HCT116 (cell line): ENCODE measurements at places on chromosomes 4 and X. TPM values are rescaled to one million over a fixed set of nuclear protein-coding genes. Genes with fewer than 3 reads are reported as not detected.
A peak's percentile ranks its signal among the peaks of the same experiment; 100 is the strongest.

DNA sequence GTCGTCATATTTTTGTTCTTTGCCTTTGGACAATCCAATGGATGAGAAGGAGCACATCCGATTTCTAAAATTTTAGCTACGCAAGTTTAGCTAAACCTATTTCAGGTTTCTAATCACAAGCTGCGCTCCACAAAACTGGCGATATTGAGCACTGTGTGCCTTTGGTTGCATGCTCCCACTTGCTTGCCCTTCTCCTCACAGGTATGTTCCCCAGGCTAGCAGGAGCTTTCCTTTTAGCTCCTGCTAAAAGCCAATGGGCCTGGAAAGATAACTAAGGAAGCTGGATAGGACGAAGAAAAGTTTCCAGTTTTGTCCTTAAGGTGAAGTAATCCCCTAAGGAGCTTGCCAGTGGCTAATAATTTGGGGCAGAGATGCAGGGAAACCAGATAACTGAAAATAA is 975.2 kb downstream of the FSTL5 start:
- H3K36me3 ChIP-seq: no peaks in the 10 kb centered on the region
- no peaks in the 10 kb centered on the region for H3K27me3 ChIP-seq
- no peak overlapping the region for H3K27ac ChIP-seq
- no peak overlapping the region for H3K4me3 ChIP-seq
- H3K4me1 ChIP-seq: no peaks in the 10 kb centered on the region

GRCh38 chrX:68865300-68865699 is 36.5 kb downstream of the EFNB1 start:
- no peaks in the 10 kb centered on the region for H3K36me3 ChIP-seq
- H3K27ac ChIP-seq: no peak overlapping the region
- no peak for DNase-seq
- H3K4me1 ChIP-seq: no peaks in the 10 kb centered on the region
- H3K4me3 ChIP-seq: no peak overlapping the region
- H3K27me3 ChIP-seq: no peaks in the 10 kb centered on the region

DNA sequence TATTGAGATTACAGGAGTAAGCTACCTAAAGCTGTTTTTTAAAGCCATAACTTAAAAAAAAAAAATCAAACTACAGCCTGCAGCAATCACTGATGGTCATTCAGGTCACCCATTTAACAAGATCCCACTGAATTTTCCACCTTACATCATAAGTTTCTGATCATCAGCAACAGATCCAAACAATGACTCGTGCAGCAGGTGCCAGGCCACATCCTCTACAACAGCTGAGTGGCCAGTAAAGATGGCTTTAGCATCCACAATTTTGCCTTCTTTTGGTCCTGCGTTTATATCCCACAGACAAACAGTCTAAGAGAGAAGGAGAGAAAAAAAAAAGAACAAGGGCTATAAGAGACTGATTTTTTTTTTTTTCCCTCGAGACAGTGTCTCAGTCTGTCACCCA is 16.6 kb downstream of the RBBP7 start:
- H3K27me3 ChIP-seq: no peaks in the 10 kb centered on the region
- peaks cover 31% of the 10 kb centered on the region for H3K36me3 ChIP-seq
- DNase-seq: no peak
- no peak overlapping the region for H3K4me3 ChIP-seq
- peaks cover 13% of the 10 kb centered on the region; the same call in 1 of the 2 replicates for H3K4me1 ChIP-seq
- H3K27ac ChIP-seq: no peak overlapping the region

DCLK2 gene
- 2.7 TPM for total RNA-seq

- no peaks in the 10 kb centered on the region for H3K4me1 ChIP-seq
- no peaks in the 10 kb centered on the region for H3K36me3 ChIP-seq
Measured at GRCh38 chr4:95027905-95028618, 270.3 kb downstream of the BMPR1B start.

DNA sequence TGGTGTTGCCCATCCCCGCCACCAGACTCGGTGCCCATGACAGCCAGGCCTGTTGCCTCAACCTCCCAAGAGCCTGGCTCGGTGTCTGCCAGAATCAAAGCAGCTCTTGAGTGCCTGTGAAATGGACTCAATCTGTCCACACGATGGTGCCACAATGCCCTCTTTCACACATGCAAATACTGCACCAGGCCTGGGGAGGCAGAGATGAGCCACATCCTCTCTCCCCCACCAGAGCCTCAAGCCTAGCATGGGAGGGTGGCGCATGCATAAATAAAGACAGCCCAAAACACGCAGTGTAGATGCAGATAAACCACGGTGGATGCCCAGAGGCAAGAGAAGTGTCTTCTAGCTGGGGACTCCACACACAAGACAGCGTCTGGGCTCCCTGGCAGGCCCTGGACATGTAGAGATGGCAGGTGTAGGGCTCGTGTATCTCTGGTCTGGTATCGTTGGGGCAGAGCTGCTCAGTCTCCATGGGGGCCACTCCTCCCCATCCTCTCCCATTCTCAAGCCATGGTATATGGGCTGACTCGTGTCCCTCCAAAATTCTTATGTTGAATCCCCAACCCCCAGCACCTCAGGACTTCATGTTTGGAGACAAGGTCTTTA is 65.6 kb downstream of the JAKMIP1 start:
- H3K27me3 ChIP-seq: 0 out of 2 replicates have a peak, but pooled peaks cover 3% of the 10 kb centered on the region
- H3K4me1 ChIP-seq: no peaks in the 10 kb centered on the region
- peak; percentile 51 for DNase-seq
- H3K36me3 ChIP-seq: no peaks in the 10 kb centered on the region

DNA sequence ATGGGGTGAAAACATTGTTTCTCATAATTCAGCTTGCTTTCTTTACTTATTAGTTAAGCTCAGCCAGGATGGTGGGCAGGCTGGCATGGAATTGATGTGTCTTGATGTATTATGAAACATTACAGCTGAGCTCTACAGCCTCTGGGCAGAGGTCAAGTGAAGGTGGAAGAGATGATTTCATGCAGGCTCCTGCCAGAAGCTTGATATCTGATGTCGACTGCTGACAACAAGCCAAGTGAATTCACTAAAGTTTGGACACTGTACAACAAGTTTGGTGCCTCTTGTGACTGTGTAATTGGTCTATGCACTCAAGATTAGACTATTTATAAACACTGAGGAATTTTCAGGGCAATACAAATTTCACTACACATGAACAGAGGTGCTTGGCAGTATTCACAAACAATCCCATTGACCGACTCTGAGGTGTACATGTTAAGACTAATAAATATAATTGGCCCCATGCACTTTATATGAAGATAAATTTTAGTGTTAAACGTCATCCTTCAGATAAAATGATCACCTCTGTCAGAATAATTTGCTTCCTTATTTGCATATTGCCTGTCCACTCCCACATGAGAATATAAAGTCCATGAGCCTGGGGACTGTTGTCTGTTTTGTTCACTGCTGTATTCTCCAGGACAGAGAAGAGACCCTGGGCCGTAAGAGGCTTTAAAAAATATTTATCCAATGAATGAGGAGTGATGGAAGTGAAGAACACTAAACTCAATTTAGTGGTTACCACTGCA is 612.2 kb downstream of the IQCM start:
- no peaks in the 10 kb centered on the region for H3K27me3 ChIP-seq
- no peaks in the 10 kb centered on the region for H3K36me3 ChIP-seq
- DNase-seq: no peak
- no peak overlapping the region for H3K4me3 ChIP-seq
- no peaks in the 10 kb centered on the region for H3K4me1 ChIP-seq

- no peaks in the 10 kb centered on the region for H3K4me1 ChIP-seq
- no peaks in the 10 kb centered on the region for H3K27me3 ChIP-seq
- no peak for DNase-seq
- H3K36me3 ChIP-seq: no peaks in the 10 kb centered on the region
- H3K4me3 ChIP-seq: no peak overlapping the region
- no peak overlapping the region for H3K27ac ChIP-seq
Measured at GRCh38 chrX:132001127-132001526, 22.0 kb upstream of the STK26 start.

AFM gene
- total RNA-seq: not detected

CYBB gene
- total RNA-seq: 0.59 TPM

DNA sequence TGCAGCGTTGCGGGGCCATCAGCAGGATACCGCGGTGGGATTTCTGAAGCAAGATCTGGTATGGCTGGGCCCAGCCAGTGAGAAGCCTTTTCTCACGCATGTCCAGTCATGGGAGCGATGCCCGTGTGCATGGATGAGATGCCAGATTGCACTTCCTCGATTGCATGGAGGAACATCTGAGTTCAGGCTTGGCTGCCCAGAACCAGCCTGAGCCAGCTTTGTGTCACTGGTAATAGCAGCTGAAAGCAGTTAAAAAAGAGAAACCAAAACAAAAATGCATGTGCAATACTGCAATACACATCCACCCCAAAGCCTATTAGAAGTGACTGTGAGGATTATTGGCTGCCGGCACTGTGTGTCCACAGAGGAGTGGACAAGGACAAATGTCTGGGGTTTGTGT is 59.3 kb downstream of the PSAPL1 start:
- no peaks in the 10 kb centered on the region for H3K36me3 ChIP-seq
- no peaks in the 10 kb centered on the region for H3K27me3 ChIP-seq
- no peak for DNase-seq
- no peak overlapping the region for H3K27ac ChIP-seq

DNA sequence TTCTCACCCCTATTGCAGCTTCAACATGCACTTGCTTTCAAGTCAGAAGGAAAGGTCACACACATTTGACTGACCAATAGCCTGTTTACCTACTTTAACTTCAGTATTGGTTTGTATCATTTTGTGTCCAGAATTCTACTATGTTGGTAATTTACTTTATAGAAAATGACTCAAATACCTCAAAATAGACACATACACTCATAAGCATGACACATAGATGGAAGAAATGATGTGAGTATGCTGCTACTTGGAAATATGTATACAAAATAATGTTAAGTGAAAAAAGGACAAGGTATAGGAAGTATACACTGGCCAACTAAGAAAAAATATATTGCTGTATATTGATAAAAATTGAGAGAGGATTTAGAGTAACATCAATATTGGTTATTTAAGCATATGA is 98.8 kb upstream of the CASK start:
- H3K4me3 ChIP-seq: no peak overlapping the region
- no peak for DNase-seq
- no peak overlapping the region for H3K27ac ChIP-seq

IGBP1 gene
- 50.7 TPM for total RNA-seq

SOWAHD gene
- total RNA-seq: 1.1 TPM

SMARCA1 gene
- total RNA-seq: 38.8 TPM

DNA sequence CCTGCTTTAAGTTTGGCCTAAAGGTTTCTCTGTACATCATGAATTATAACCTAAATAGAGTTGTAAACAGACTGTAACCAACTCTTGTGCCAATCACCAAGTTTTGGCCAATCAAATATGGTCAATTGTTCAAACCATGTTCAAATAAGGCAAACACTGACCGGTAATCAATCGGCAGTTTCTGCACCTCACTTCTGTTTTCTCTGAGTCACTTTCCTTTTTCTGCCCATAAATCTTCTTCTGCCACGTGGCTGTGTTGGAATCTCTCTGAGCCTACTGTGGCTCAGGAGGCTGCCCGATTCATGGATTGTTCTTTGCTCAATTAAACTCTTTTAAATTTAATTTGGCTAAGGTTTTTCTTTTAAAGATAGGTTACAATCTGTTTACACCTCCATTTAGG is 16.5 kb upstream of the ENPP6 start:
- DNase-seq: no peak
- no peak overlapping the region for H3K27ac ChIP-seq
- no peak overlapping the region for H3K4me3 ChIP-seq

TEX11 gene
- 0.10 TPM for total RNA-seq

GRCh38 chr4:186015212-186015817 is 53.6 kb upstream of the TLR3 start:
- no peaks in the 10 kb centered on the region for H3K36me3 ChIP-seq
- H3K4me1 ChIP-seq: no peaks in the 10 kb centered on the region
- no peak overlapping the region for H3K27ac ChIP-seq
- DNase-seq: no peak
- no peaks in the 10 kb centered on the region for H3K27me3 ChIP-seq
- no peak overlapping the region for H3K4me3 ChIP-seq

- H3K27ac ChIP-seq: no peak overlapping the region
- H3K4me1 ChIP-seq: no peaks in the 10 kb centered on the region
- no peaks in the 10 kb centered on the region for H3K36me3 ChIP-seq
Measured at GRCh38 chr4:144181391-144181790, 40.9 kb upstream of the GYPA start.

- no peak for DNase-seq
- no peaks in the 10 kb centered on the region for H3K4me1 ChIP-seq
- H3K4me3 ChIP-seq: no peak overlapping the region
- no peak overlapping the region for H3K27ac ChIP-seq
- H3K36me3 ChIP-seq: no peaks in the 10 kb centered on the region
- no peaks in the 10 kb centered on the region for H3K27me3 ChIP-seq
Measured at GRCh38 chrX:124592744-124593143, 246.4 kb downstream of the SH2D1A start.

DNA sequence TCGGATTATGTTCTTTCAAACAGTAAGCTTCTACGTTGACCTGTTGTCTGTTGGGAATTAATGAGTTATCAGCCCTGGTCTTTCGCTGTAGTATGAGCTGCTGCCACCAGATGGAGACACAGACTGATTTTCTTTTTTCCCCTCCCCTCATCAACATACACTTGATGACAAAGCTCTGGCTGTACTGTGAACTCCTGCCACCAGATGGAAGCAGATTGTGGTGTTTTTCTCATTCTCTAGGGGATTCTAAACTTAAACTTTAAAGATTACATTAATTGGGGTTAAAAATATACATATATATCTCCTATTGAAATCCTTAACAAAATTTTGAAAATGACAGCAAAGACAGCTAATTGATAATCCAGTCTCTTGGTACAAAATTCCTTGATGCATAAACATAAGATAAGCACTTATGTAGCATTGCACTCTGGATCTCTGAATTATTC is 44.8 kb downstream of the SMS start:
- no peak overlapping the region for H3K4me3 ChIP-seq
- H3K27me3 ChIP-seq: no peaks in the 10 kb centered on the region
- no peak overlapping the region for H3K27ac ChIP-seq
- H3K4me1 ChIP-seq: no peaks in the 10 kb centered on the region
- no peaks in the 10 kb centered on the region; the same call in none of the 2 replicates for H3K36me3 ChIP-seq
- DNase-seq: peak; percentile 26
